Germinal center (tissue), 1 donor: ENCODE measurements at places on chromosomes 4 and X.

DNA sequence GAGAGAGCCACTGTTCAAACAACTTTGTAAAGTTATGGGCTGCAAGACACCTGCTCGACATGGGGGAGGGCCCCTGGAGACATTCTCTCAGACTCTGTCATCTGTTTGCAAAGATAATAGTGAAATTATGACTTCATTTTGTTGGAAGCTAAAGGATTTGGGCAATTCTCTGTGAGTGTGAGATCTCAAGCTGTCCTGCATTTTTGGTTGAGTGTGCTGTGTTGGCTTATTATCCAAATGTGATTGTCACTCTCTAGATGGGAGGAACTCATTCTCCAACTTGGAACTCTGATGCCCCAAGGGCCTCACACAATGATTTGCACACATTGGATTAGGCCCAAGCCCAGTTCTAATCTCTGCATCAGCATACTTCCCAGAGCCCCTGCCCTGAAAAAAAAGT, 63.7 kb downstream of the STK32B start:
- no peak for DNase-seq

GRCh38 chr4:140652601-140653000, 83.8 kb upstream of the UCP1 start:
- DNase-seq = no peak

- DNase-seq = no peak
Measured at GRCh38 chrX:40683245-40683644, 35.9 kb upstream of the CXorf38 start.

DNA sequence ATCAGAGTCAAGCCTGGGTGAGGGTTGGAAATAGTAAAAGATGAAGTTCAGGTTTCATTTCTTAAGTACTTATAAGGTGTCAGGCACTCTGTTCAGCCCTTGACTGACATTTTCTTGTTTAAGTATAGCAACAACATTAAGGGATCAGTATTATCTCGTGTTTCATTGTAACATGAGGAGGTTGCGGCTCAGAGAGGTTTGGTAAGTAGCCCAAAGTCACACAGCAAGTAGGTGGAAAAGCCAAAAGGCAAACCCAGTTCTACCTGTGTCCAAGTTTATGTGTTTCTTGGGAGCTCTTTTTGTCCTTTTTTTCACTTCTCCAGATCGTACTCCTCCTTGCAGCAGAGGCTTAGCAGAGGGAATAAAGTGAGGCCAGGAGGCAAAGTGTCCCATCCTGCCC, 337.5 kb upstream of the KLF3 start:
- no peak for DNase-seq

GRCh38 chr4:133151691-133152329, 2.7 kb downstream of the PCDH10 start:
- DNase-seq = no peak

DNA sequence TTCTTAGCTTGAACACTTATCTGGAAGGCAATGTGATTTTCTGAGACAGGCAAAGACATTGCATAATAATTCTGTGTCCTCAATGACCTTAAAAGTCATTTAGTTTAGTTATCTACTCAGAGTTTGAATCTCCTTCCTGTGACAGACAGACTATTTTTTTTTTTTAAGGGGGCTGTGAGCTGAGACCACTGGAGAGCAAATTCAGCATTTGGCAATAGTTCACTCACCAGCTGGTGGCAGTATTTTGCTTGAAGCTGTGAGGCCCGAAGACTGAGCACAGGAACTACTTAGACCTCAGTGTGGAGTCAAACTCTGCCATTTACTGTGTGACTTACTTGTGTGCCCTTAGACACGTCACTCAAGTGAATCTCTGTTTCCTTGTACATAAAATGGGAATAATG, 22.9 kb upstream of the CPE start:
- DNase-seq = peak; percentile 28

DNA sequence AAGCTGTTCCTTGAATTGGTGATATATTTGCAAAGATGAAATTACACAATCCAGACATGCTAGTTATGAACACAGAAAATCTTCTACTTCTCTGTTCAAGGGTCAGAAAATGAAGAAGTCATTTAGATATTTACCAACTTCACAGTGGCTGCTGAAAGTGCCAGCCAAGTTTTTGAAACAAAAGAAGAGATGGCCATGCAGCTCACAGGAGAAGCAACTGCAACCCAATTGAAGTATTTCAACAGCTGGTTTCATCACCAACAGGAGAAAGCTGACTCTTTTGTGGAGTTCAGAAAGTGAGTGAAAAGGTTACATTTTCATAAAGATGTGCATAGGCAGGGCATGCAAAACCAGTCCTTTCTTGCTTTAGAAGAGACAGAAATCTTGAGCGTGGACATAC, 70.1 kb upstream of the LSM6 start:
- no peak for DNase-seq

DNA sequence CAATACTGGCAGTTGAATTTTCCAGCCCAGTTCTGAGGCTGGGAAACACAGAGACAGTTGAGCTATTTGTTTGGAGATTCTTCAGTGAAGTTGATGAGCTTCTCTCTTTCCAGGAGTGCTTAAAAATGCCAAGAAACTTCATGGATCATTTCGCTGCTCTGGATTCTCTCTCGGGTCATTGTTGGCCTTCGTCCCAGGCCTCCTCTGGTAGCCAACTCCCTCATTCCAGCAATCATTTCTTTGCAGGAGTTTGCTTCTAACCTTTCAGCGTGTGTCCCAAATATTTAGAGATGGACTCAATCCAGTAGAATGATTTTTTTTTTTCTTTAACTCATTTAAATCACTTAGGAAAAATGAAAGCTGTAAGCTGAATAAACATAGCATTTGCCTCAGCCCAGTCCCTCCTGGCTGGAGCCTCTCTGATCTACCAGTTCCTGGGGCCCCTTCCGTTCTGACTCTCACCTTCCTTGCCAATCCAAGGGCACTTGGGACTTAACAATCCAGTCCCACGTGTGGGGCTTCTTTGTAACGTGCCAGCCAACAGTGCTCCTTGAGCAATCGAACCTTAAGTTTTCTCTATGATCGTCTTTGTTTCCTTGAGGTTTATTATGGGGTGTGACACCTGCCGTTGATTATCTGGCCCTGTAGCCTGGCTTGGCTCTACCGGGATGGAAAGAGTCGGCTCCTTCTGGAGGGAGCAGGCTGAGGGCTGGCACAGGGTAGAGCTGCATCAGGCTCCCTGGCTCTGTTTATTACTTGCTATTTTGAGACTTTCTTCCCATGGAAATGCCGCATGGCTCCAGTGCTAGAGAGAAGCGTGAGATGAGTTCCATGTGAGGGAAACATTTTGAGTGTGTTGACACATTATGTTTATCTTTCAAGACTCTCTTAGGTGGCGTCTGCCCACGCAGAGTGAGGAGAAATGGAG, 80.4 kb upstream of the GPC4 start:
- no peak for DNase-seq

GRCh38 chrX:53442322-53442631, 8.1 kb upstream of the HSD17B10 start:
- no peak for DNase-seq

- DNase-seq = no peak
Measured at GRCh38 chr4:78040431-78040830, 16.7 kb upstream of the FRAS1 start.

- peak; percentile 42 for DNase-seq
Measured at GRCh38 chrX:110146521-110146920, 143.6 kb downstream of the TMEM164 start.

DNA sequence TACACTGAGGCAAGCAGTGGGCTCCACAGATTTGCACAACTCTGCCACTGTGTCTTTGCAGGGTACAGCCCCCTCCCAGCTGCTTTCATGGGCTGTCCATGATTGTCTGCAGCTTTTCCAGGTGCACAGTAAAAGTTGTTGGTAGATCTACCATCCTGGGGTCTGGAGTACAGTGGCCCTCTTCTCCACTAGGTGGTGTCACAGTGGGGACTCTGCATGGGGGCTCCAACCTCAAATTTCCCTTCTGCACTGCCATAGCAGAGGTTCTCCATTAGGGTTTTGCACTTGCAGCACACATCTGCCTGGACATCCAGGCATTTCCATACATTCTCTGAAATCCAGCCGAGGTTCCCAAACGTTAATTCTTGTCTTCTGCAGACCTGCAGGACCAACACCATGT, 1002.3 kb downstream of the FAM133A start:
- DNase-seq = no peak

GRCh38 chr4:5705647-5706320, 2.6 kb downstream of the EVC2 start:
- no peak for DNase-seq

- DNase-seq = no peak
Measured at GRCh38 chrX:120781403-120781802, 94.3 kb downstream of the CT47B1 start.
